HFFc6 (cell line): ENCODE measurements at places on chromosomes 11 and 22. TPM values are rescaled to one million over a fixed set of nuclear protein-coding genes. Genes with fewer than 3 reads are reported as not detected.

- H3K4me1 ChIP-seq, result peaks cover 48% of the 10 kb centered on the region
- H3K36me3 ChIP-seq, result no peaks in the 10 kb centered on the region
- H3K4me3 ChIP-seq, result peak overlapping the region; percentile 9; the same call in 1 of the 2 replicates
- no peak for DNase-seq
These were observed 11.7 kb upstream of the MYH9 start for GRCh38 chr22:36399472-36399778.

GRCh38 chr22:32414191-32414590 lies 2.1 kb upstream of the RTCB start:
- 0 out of 2 replicates have a peak, but pooled peaks cover 4% of the 10 kb centered on the region for H3K36me3 ChIP-seq
- H3K27ac ChIP-seq, result no peak overlapping the region
- no peak overlapping the region for H3K4me3 ChIP-seq
- H3K4me1 ChIP-seq, result peaks cover 27% of the 10 kb centered on the region
- no peak for DNase-seq

GRCh38 chr11:75241906-75242644 lies 1.5 kb downstream of the TPBGL start:
- no peak overlapping the region for H3K27ac ChIP-seq
- peak overlapping the region; percentile 72 for H3K4me3 ChIP-seq
- H3K4me1 ChIP-seq, result no peaks in the 10 kb centered on the region

GRCh38 chr11:80155412-80156017 lies 714.7 kb upstream of the TENM4 start:
- no peaks in the 10 kb centered on the region for H3K4me1 ChIP-seq
- no peak overlapping the region for H3K27ac ChIP-seq
- peak; percentile 9 for DNase-seq
- H3K27me3 ChIP-seq, result peaks cover 18% of the 10 kb centered on the region
- no peaks in the 10 kb centered on the region for H3K36me3 ChIP-seq

GRCh38 chr11:134592391-134592990 lies 180.4 kb upstream of the B3GAT1 start:
- H3K27me3 ChIP-seq, result peaks cover 1% of the 10 kb centered on the region
- H3K36me3 ChIP-seq, result peaks cover 4% of the 10 kb centered on the region
- H3K4me1 ChIP-seq, result no peaks in the 10 kb centered on the region
- H3K4me3 ChIP-seq, result no peak overlapping the region
- no peak for DNase-seq

DNA sequence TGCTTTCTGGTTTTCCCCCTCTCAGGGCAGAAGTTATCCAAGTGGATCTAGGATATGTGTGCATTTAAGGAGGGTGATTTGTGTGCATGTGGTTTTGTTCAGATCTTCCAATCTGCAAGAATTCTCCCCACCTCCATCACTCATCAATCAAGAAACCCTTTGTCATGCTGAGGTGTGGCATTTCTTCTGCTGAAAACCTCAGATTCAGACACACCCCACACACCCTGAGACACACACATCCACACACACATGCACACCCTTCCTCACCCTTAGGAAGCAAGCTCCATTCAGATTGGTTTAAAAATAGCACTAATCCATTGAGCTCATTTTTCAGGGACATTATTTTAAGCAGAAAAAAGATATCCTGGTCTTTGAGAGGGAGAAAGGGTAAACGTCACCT lies 106.1 kb upstream of the HSD17B12 start:
- H3K4me1 ChIP-seq, result peaks cover 47% of the 10 kb centered on the region
- peaks cover 53% of the 10 kb centered on the region for H3K27me3 ChIP-seq
- H3K4me3 ChIP-seq, result no peak overlapping the region; the same call in 1 of the 2 replicates
- no peak overlapping the region for H3K27ac ChIP-seq
- DNase-seq, result no peak

GRCh38 chr11:27460158-27460978 lies 12.2 kb downstream of the LGR4 start:
- H3K27me3 ChIP-seq, result no peaks in the 10 kb centered on the region
- DNase-seq, result no peak
- peaks cover 75% of the 10 kb centered on the region for H3K4me1 ChIP-seq
- H3K36me3 ChIP-seq, result no peaks in the 10 kb centered on the region; the same call in 1 of the 2 replicates

- H3K27me3 ChIP-seq, result peaks cover 11% of the 10 kb centered on the region
- no peaks in the 10 kb centered on the region for H3K36me3 ChIP-seq
- H3K27ac ChIP-seq, result no peak overlapping the region
- no peaks in the 10 kb centered on the region for H3K4me1 ChIP-seq
- DNase-seq, result no peak
These were observed 55.5 kb downstream of the CHST1 start for GRCh38 chr11:45609902-45610301.

DNA sequence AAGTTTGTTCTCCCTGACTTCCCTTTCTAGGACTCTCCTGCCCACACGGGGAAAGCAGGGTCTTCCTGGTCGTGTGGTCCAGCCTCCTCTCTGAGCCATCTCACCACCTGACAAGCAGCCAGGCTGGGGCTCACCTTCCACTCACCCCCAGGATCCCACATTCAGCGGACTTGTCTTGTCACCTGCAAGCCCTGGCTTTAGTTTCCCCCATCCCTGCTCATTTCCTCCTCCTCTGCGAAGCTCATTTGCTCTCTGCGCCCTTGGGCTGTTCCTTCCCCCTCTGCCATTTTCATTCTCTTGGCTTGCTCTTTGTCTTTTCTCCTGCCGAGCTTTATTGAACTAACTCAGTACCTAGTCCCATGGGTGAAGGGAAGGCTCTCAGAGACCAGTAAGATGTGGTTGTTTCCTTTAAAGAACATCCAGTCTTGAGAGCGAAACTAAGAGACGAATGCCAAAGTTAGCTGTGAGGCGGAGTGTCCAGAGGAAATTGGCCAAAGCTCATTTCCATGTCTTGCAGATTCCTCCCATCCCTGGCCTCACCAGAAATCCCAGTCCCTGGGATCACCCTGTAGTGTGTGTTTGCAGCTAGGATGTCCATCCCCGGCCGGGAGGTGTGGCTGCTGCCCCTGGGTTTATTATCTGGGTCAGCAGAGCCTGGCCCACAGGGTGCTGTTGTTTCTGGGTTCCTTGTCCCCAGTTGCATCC lies 2.0 kb downstream of the ST14 start:
- H3K4me1 ChIP-seq, result peaks cover 20% of the 10 kb centered on the region
- no peak overlapping the region for H3K27ac ChIP-seq
- no peaks in the 10 kb centered on the region for H3K36me3 ChIP-seq
- DNase-seq, result no peak
- peaks cover 55% of the 10 kb centered on the region for H3K27me3 ChIP-seq
- no peak overlapping the region for H3K4me3 ChIP-seq

- H3K36me3 ChIP-seq, result no peaks in the 10 kb centered on the region
- H3K27ac ChIP-seq, result no peak overlapping the region
- no peak overlapping the region for H3K4me3 ChIP-seq
- peaks cover 40% of the 10 kb centered on the region for H3K27me3 ChIP-seq
These were observed 38.8 kb upstream of the TPBGL start for GRCh38 chr11:75201771-75202170.

- H3K27ac ChIP-seq, result no peak overlapping the region
- H3K36me3 ChIP-seq, result peaks cover 19% of the 10 kb centered on the region
- H3K27me3 ChIP-seq, result no peaks in the 10 kb centered on the region
- no peak for DNase-seq
These were observed 14.6 kb downstream of the NAV2 start for GRCh38 chr11:19727246-19727645.

DNA sequence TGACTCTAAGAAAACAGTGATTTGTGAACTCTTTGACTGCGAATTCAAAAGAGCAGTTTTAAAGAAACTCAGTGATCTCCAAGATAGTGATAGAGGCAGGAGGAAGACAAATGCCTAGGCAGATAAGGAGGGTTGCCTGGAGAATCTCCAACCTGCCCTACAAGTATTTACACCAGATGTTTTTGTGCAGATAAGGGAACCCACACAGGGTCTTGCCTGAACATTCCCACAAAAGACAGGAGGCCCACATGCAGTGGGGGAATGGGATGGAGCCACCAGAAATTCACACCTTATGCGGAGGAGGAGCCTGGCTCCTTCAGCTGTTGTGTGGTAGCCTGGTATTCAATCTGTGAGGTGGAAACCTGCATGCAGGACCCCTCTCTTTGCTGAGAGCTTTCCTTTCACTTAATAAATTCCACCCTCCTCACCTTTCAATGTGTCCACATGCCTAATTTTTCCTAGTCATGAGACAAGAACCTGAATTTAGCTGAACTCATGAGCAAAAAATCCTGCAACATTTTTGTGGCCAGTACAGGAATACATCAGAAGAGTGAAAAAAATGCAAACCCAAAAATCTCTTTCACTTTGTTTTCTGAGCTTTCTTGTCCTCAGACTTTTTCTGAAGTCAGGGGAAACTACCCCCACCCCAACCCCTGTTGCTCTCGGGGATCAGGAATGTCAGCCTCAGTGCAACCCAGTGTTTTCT lies 8.1 kb upstream of the GLYAT start:
- H3K4me3 ChIP-seq, result peak overlapping the region; percentile 31; the same call in 1 of the 2 replicates
- H3K27ac ChIP-seq, result peak overlapping the region; percentile 55; the same call in 1 of the 2 replicates
- H3K4me1 ChIP-seq, result peaks cover 7% of the 10 kb centered on the region

- DNase-seq, result no peak
- no peak overlapping the region for H3K4me3 ChIP-seq
- peaks cover 2% of the 10 kb centered on the region for H3K27me3 ChIP-seq
- no peaks in the 10 kb centered on the region for H3K4me1 ChIP-seq
These were observed 570.6 kb downstream of the INSC start for GRCh38 chr11:15685306-15685705.

- peaks cover 39% of the 10 kb centered on the region for H3K27me3 ChIP-seq
- no peak overlapping the region for H3K4me3 ChIP-seq
- no peak overlapping the region for H3K27ac ChIP-seq
- DNase-seq, result no peak
- H3K36me3 ChIP-seq, result no peaks in the 10 kb centered on the region
- H3K4me1 ChIP-seq, result peaks cover 8% of the 10 kb centered on the region
These were observed 2.0 kb downstream of the LMO2 start for GRCh38 chr11:33889821-33890378.

- H3K36me3 ChIP-seq, result no peaks in the 10 kb centered on the region; the same call in 1 of the 2 replicates
- H3K27ac ChIP-seq, result peak overlapping the region; percentile 46
- H3K4me1 ChIP-seq, result no peaks in the 10 kb centered on the region
These were observed 276.9 kb downstream of the FAM76B start for GRCh38 chr11:95512682-95513081.

Gene C22orf23
- 0.18 to 0.52 TPM (median 0.32 TPM) in 3 replicates for total RNA-seq

Gene BARX2
- total RNA-seq, result not detected in 3 replicates

Gene HTR3B
- not detected in 3 replicates for total RNA-seq

Gene OR52A1
- total RNA-seq, result not detected in 3 replicates

Gene PTPN5
- total RNA-seq, result not detected in 3 replicates

Gene SLC1A2
- 2.1 to 2.9 TPM (median 2.4 TPM) in 3 replicates for total RNA-seq

Gene E2F8
- total RNA-seq, result 1.5 to 2.9 TPM (median 2.6 TPM) in 3 replicates

Gene ACAD8
- total RNA-seq, result 14.2 to 14.8 TPM (median 14.6 TPM) in 3 replicates
